CD4-positive, alpha-beta memory T cell (primary cell): ENCODE measurements at places on chromosomes 11 and 22.

GRCh38 chr11:63560506-63561180, 2.5 kb downstream of the PLAAT2 start:
- DNase-seq: no peak

GRCh38 chr22:49112176-49112575, 715.5 kb downstream of the BRD1 start:
- DNase-seq: no peak

- no peak for DNase-seq
Measured at GRCh38 chr22:46272196-46272595, 4.4 kb downstream of the TTC38 start.

DNA sequence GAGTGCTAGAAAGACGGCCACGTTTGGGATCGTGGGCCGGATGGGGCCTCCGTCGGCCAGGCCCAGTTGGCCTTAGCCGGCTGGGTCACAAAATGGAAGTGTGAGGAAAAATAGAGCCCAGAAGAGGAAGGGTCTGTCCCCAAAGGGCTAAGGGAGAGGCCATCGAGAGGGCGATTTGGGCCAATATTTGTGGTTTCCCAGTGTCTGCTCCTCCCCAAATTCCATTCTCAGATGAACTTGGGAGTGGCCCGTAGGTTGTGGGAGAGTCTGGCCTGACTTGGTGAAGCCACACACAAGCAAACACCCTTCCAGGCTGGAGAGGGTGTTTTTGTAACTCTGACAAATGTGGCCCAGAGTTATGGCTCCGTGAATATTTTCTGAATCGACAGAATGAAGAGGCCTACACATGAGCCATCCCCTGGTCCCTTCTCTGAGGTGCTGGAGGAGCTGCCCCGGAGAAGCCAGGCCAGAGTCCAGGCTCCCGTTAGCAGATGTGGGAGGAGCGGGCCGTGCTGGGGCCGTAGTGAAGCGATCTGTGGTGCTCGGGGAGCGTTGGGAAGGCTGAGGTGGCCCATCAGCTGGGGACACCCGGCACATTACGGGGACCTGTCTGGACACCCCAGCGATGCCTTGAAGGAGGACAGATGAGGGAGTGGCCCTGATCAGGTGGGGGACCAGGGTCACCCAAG, 73.5 kb upstream of the PPARA start:
- no peak for DNase-seq

DNA sequence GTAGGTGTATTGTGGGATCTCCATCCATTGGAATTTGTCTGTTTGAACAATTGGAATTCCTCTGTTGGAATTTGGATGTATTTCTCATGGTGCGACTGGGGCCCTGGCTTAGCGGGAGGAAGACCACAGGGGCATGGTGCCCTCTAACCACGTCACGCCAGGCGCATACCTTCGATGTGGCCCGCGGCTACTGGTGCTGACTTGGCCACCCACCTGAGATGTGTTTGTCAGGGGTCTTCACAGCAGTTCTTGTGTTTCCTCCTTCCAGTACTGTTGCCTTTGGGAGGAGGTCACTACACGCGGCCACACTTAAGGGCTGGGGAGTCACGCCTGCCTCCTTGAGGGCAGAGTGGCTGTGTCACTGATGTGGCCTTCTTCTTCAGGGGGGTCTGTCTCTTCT, 36.6 kb upstream of the GRAMD4 start:
- DNase-seq: no peak

GRCh38 chr22:47164514-47165337, 402.3 kb downstream of the TBC1D22A start:
- no peak for DNase-seq

- DNase-seq: no peak
Measured at GRCh38 chr22:21790359-21790758, 54.8 kb upstream of the YPEL1 start.

- DNase-seq: peak; percentile 48
Measured at GRCh38 chr11:33735271-33736147, 714 bp downstream of the CD59 start.

DNA sequence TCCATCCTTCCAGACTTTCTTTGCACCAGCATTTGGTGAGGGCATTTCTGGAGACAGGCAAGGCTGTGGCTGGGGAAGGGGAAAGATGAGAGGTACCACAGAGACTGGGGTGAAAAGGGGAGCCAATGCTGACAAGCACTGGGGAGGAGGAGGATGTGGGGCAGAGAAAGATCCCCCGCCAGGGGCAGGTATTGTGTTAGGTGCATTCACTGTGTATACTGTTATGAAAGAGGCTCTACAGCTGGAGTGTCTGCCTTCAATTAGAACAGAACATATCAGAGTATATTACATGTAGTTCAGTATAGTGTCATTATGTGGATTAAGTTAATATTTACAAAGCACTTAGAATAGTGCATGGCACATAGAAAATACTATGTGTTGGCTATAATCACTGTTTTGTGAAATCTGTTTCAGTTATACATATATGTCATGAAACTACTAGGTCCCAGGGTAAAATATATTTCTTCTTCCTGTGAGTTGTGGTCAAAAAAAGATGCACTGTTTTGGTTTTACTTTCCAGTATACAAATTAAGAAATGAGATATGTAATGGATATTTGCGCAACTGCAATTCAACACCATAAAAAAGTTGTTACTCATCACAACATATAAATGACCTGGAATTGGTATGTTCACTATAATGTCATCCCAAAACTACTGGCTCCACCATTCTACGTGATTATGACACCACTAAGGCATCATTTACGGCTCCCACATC, 8.4 kb downstream of the MSANTD2 start:
- no peak for DNase-seq

DNA sequence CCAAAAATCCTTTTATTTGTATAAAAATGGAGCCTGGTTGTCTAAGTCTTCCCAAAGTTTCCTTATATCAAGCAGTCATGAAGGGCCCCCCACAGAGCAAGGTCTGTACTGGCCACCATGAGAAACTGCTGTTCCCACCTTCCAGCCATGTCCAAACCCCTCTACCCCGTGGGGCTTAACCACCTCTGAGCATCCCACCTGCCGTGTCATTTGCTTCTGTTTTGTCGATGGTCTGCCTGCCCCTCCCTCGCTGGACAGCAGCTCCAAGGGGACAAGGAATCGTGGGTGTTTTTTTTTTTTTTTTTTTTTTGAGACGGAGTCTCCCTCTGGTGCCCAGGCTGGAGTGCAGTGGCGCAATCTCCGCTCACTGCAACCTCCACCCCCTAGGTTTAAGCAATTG, 11.1 kb upstream of the ANO1 start:
- DNase-seq: no peak

DNA sequence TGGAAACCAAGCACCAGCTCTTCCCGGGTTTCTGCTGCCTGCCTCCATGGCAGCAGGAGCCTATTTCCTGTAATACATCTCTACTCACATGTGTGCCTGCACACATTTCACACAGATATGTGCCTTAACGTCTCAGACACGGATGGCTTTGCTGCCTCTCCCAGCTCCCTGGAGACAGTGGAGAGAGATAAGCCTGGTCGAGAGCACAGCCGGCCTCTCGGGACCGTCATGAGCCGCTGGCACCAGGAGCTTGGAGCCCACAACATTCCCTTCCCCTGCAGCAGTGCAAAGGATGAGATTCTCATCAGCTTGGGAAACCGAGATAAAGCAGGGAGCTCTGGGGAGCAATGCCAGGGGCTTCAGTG, 587.7 kb downstream of the BRD1 start:
- no peak for DNase-seq

DNA sequence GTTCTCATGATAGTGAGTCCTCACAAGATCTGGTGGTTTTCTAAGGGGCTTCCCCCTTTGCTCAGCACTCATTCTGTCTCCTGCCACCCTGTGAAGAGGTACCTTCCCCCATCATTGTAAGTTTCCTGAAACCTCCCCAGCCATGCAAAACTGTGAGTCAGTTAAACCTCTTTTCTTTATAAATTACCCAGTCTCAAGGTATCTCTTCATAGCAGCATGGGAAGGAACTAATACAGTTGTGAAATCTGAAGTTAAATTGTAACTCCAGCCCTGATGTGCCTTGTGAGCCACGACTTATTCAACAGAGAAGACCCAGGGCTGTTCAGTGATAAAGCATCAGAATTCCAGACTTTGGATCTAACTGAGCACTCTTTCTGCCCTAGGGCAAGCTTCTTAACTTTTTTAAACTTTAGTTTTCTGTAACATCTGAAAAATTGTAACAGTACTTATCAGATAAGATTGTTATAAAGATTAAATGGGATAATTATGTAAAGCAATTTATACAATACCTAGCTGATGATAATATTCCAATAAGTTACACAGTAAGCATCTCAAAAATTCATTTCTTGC, 220.0 kb downstream of the TRPC6 start:
- DNase-seq: no peak

GRCh38 chr11:11036185-11036847, 178.5 kb upstream of the ZBED5 start:
- DNase-seq: no peak

DNA sequence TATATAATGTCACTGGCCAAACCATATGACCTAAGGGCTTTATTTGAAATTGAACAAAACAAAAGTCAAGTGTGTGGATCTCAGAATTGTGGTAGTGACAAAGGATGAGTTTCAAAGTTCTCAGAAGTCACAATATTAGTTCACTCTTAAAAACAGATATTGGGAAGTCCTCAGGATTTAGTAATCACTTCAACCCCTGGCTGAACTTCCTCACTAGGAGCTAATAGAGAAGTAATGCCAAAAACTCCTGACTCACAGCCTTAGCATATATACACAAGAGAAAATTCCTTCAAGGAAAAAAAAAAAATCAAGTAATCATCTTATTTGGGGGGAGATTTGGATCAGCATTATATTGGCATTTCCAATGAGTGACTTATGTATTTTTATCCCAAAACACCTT, 75.6 kb upstream of the APOA1 start:
- no peak for DNase-seq

DNA sequence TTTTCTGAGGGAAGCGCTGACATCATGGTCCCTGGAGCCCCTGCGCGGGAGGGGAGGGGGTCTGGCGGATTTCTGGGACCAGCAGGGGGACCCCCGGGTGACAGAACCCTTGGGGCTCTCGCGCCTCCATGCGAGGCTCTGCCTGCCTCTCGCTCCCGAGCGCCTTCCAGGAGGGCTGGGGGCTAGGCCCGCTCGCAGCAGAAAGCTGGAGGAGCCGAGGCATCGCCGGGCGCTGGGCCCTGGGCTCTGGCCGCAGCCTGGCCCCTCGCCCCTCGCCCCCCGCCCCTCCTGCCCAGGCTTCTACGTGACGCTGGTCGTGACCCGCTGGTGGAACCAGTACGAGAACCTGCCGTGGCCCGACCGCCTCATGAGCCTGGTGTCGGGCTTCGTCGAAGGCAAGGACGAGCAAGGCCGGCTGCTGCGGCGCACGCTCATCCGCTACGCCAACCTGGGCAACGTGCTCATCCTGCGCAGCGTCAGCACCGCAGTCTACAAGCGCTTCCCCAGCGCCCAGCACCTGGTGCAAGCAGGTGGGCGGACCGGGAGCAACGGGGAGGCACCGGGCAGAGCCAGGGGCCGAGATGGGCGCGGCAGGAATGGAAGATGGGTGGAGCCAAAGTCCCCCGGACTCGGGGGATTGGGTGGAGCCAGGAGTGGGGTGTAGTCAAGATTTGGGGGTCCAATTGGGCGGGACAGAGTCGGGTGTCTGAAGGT, 5.4 kb downstream of the BEST1 start:
- DNase-seq: peak; percentile 37

GRCh38 chr11:34833602-34834001, 82.6 kb downstream of the APIP start:
- no peak for DNase-seq

GRCh38 chr11:120908461-120909181, 115.3 kb upstream of the TBCEL start:
- DNase-seq: no peak

DNA sequence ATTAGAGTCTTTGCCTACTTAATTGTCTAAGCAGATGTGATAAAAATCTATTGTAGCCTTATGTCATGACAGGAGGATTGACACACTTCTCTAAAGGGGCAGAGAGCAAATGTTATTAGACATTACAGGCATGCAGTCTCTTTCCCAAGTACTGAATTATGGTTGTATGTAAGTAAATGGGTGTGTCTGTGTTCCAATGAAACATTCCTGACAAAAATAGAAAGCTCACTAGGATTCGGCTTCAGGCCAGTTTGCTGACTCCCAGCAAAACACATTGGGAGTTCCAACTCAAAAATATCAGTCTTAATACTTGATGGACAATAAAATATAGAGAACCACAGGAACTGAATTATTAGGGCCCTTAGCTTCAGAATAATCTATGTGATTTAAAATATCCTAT, 1480.4 kb downstream of the FAM181B start:
- no peak for DNase-seq

DNA sequence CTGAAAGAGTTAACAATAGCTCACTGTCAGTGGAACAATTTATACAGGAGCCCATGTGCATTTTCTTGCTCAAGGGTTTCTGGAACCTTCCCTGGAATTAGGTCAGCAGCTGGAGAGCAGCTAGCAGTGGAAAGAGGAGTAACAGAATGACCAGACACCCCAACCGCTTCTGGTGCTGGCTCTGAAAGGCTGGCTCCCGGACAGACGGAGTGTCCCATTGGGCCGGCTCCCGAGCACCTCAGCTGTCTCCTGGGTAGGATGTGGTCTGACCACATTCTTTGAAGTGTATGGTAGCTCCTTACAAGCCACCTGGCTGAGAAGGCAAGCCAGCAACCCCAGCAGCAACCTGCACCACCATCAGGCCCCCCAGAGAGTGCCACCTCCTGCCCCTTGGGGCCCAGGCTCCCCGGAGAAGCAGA, 44.7 kb downstream of the ABTB2 start:
- peak; percentile 17 for DNase-seq

- DNase-seq: no peak
Measured at GRCh38 chr11:75782540-75783263, 14.1 kb downstream of the DGAT2 start.

DNA sequence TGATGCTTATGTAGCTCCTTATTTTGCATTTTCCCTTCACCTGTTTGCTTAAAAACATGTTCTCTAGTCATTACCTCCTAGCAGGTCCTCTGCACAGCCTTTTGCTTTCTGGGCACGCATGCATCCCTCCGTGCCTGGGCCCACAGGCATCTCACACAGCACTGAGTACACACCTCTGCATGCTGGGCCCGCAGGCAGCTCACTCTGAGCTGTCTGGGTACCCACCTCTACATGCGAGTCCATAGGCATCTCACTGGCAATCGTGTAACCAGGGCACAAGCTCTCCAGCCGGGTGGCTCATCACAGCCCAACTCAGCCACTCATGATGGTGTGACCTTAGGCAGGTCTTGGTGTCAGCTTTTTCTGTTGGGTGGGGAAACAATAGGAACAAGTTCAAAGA, 68.7 kb upstream of the GAL start:
- DNase-seq: no peak

- no peak for DNase-seq
Measured at GRCh38 chr11:111748035-111748804, 18.0 kb downstream of the PPP2R1B start.

DNA sequence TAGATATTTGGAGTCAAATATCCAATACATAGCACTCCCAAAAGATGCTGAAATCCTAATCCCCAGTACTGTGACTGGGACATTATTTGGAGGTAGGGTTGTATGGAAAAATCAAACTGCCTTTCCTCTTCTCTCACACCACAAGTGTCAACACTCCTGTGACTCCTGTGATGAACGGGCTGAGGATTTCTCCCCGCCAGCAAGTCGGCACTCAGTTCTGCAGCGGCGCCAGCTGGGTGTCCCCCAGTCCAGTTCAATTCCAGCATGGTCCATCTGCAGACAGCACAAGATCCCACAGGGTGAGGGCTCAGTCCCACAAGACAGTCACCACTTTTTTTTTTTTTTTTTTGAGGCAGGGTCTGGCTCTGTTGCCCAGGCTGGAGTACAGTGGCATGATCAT, 4.3 kb upstream of the PARVB start:
- no peak for DNase-seq

GRCh38 chr22:24156913-24157821, 24.1 kb upstream of the SUSD2 start:
- DNase-seq: peak; percentile 88
